ENCODE measurements at places on chromosomes 13 and 19.

- DNase-seq, result no peak
These were observed 94.5 kb downstream of the TDRD3 start for GRCh38 chr13:60491531-60491930.

GRCh38 chr19:50669302-50670101 is 20.3 kb downstream of the C19orf81 start:
- DNase-seq, result peak; percentile 85

DNA sequence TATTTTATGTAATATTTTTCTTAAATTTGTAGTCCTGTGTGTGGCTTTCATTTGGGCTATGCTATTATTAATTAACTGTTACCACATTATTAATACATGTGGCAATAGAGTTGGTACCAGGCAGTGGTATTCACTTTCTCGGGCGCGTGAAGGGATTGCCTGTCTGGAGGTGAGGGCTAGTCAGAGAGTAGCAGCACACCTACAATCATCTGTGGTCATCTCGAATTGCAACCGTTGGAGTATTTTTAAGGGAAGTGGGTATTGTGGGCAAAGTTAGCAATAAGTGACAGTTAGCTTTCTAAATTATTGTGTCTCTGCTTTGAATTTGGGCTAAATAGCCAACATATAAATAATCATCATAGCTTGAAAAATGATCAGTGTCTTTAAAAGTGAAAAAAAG is 20.0 kb upstream of the GPR18 start:
- DNase-seq, result no peak

DNA sequence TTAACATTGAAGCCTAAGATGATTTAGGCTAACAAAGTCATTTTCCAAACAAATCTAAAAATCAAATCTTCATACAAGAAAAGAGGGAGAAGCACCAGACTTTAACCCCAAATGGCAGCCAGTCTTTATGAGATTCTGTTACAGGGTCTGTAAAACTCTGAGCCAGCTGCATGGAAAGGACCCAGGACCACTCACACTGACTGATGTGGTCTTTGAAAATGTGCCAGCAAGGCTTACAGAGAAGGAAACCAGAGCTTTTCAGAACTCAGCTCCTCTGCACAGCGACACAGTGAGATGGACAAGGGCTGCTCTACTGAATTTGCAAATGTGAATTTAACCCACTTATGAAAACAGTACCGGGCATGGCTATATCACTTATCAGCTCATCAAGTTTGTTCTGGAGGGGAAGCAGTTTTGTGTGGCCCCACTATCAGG is 98.8 kb upstream of the SERP2 start:
- peak; percentile 54 for DNase-seq

DNA sequence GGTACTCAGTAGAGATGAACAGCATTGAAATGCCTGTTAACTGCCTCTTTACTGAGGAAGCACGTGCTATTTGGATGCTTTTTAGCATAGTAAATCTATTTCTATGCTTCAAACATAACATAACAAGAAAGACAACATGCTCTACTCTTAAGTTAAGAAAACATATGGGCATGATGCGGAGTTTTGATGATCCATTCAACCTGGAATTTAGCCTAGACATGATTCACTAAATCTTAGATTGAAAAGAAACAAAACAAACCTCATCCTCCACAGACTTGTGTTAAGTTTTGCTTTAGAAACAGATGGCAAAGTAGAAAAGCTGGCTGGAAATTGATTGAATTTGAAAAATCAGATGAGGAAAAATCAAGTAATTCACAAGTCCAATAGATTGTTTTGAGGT is 593.8 kb downstream of the OLFM4 start:
- no peak for DNase-seq

Data from activated CD8-positive, alpha-beta memory T cell treated with anti-CD3 and anti-CD28 coated beads, Interleukin-2, amount 50 U/mL, for 48 hours (primary cell).